ENCODE measurements at places on chromosomes 11 and 22.
A peak's percentile ranks its signal among the peaks of the same experiment; 100 is the strongest.

- DNase-seq = no peak
Measured at GRCh38 chr11:101428918-101429317, 154.9 kb downstream of the TRPC6 start.

- no peak for DNase-seq
Measured at GRCh38 chr11:121553389-121553788, 100.6 kb upstream of the SORL1-AS1 start.

GRCh38 chr11:24253237-24253760, 243.6 kb upstream of the LUZP2 start:
- no peak for DNase-seq

GRCh38 chr11:106271086-106271485, 193.6 kb downstream of the AASDHPPT start:
- no peak for DNase-seq

DNA sequence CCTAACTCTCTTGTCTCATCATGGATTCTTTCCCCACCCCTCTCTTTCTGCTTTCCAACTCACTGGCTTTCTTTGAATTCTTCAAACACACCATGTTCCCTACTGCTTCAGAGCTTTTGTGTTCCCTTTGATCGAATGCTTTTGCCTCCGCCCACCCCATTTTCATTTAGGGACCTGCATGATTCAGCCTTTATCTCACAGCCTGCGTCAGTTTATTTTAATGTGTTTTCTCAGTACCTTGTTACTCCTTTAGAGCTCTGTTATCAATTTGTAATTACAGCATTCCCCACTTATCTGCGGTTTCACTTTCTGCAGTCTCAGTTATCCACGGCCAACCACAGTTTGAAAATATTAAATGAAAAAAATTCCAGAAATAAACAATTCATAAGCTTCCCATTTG, 451.3 kb downstream of the METTL15 start:
- DNase-seq = no peak

DNA sequence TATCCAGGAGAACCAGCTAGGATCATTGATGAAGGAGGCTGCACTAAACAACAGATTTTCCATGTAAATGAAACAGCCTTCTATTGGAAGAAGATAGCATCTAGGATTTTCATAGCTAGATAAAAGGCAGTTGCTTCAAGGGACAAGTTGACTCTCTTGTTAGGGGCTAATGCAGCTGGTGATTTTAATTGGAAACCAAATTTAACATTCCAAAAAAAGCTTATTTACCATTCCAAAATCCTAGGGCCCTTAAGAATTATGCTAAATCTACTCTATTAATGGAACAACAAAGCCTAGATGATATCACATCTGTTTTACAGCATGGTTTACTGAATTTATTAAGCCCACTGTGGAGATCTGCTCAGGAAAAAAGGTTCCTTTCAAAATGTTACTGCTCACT, 66.5 kb upstream of the GRK2 start:
- no peak for DNase-seq

DNA sequence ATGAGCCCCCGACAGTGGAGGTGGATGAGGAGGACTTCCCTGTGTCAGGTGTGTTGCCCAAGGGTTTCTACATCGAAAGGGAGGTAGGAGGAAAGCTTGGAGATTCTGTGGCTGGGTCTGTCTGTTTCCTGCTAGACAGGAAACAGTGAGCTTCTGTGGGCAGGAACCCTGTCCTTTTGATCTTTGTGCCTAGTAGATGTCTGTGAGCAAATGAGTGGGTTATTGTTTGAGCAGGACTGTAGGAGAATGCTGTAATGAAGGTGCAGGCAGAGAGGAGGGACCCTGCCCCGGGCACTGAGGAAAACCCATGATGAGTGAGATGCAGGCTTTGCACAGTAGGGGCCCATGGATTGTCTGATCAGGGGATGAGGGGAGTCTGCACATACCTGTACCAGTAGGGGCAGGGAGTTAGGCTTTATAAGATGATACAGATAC, 14.0 kb downstream of the USP35 start:
- peak; percentile 37 for DNase-seq

GRCh38 chr22:45630436-45630835, 41.2 kb upstream of the ATXN10 start:
- no peak for DNase-seq

GRCh38 chr11:47148270-47148669, 28.4 kb downstream of the ARFGAP2 start:
- DNase-seq = no peak
